PC-9 (cell line): ENCODE measurements at places on chromosomes 5 and 9.

- H3K27ac ChIP-seq = no peak overlapping the region
- no peak overlapping the region for H3K4me3 ChIP-seq
- H3K36me3 ChIP-seq = no peaks in the 10 kb centered on the region
- peaks cover 60% of the 10 kb centered on the region for H3K27me3 ChIP-seq
- no peaks in the 10 kb centered on the region for H3K4me1 ChIP-seq
- no peak for DNase-seq
Observed at GRCh38 chr9:134752471-134753168, 111.0 kb downstream of the COL5A1 start.

DNA sequence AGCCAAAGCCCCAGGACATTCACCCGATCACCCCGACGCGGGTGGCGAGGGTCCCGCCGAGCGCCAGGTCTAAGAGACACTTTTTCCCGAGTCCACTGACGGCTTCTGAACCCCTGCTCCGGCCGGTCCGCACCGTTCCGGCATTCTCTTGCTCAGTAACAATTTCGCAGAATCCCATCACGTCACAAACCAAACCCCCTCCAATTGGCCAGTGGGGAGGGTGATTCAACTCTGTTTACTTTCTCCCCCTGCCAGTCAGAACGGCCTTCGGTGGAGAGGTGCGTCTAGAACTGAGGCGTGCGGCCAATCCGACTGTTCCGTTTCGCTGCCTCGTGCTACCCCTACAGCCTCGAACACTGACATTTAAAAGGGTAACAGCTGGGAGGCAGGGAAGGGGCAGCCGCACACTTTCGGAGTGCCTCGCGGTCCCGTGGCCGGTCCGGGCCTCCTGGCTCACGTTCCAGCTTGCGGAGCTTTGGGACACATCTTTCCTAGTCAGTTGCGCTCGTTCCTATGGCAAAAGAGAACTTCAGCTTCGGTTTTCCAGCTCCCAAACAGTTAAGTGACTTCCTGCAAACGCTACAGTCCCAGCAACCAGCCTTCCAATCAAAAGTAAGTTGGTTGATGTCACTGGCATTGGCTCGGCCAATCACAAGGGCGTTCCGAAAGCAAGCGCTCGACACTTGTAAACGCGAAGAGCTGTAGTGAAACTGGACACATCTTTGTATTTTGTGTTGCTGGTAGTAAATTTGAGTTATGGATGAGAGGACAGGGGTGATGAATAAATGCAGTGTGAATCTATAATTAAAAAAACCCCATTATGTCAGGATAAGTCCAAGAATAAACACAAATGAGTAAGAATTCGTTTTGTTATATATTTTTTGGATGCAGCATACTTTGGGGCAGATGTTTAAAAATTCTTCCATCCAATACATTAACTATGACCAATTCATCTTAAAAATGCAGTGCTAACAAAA lies at the start of gene KLF9:
TSS of gene KLF9 (minus strand) at position 859 of the 977 bp plus-strand sequence. CDS start 1,294 bp downstream, outside the sequence.
- no peaks in the 10 kb centered on the region for H3K27me3 ChIP-seq
- H3K36me3 ChIP-seq = no peaks in the 10 kb centered on the region
- peaks cover 33% of the 10 kb centered on the region for H3K4me1 ChIP-seq
- peak within 1 kb of the TSS; percentile 62 for H3K27ac ChIP-seq
- DNase-seq = peak; percentile 80

GRCh38 chr5:5854087-5854486 lies 431.6 kb downstream of the ICE1 start:
- no peak overlapping the region for H3K27ac ChIP-seq
- H3K27me3 ChIP-seq = peaks cover 32% of the 10 kb centered on the region; the same call in 1 of the 2 replicates
- no peaks in the 10 kb centered on the region for H3K36me3 ChIP-seq

DNA sequence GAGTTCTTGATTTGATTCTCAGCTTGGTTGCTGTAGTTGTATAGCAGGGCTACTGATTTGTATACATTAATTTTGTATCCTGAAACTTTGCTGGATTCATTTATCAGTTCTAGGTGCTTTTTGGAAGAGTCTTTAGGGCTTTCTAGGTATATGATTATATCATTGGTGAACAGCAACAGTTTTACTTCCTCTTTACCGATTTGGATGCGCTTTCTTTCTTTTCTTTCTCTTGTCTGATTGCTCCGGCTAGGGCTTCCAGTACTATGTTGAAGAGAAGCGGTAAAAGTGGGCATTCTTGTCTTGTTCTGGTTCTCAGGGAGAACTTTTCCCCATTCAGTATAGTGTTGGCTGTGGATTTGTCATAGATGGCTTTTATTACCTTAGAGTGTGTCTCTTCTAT lies 158.9 kb downstream of the SAXO1 start:
- no peak overlapping the region for H3K27ac ChIP-seq
- H3K36me3 ChIP-seq = no peaks in the 10 kb centered on the region
- H3K4me3 ChIP-seq = no peak overlapping the region
- no peaks in the 10 kb centered on the region for H3K27me3 ChIP-seq

GRCh38 chr5:116476897-116477537 lies 97.6 kb downstream of the SEMA6A start:
- no peak overlapping the region for H3K4me3 ChIP-seq
- peaks cover 12% of the 10 kb centered on the region; the same call in 1 of the 2 replicates for H3K27me3 ChIP-seq
- no peaks in the 10 kb centered on the region for H3K4me1 ChIP-seq
- H3K27ac ChIP-seq = no peak overlapping the region

- DNase-seq = no peak
- no peaks in the 10 kb centered on the region for H3K4me1 ChIP-seq
- no peak overlapping the region for H3K4me3 ChIP-seq
- H3K27ac ChIP-seq = no peak overlapping the region
- no peaks in the 10 kb centered on the region for H3K27me3 ChIP-seq
Observed at GRCh38 chr9:86801246-86801645, 146.1 kb downstream of the GAS1 start.

GRCh38 chr5:105617436-105618215 lies 2053.1 kb downstream of the EFNA5 start:
- H3K36me3 ChIP-seq = no peaks in the 10 kb centered on the region
- DNase-seq = no peak
- no peak overlapping the region for H3K4me3 ChIP-seq
- H3K27ac ChIP-seq = no peak overlapping the region

DNA sequence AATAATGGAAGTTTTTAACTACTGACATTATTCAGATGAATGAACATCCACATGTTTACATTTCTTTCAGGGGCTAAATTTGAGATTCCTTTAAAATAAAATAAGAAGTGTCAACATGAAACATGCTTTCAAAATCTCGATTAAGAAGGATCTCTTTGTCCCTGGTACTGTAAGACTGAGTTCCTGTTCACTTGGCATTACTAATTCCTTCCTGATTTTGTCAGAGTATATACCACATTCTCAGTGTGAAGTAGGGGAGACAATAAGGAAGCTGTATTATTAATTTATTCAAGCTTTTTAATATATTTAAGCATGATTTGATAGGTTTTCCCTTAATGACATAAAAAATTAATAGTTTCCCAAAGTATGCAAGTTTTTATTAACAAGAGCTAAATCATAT lies 81.5 kb upstream of the GRHPR start:
- no peaks in the 10 kb centered on the region for H3K4me1 ChIP-seq
- no peaks in the 10 kb centered on the region for H3K27me3 ChIP-seq
- DNase-seq = no peak
- H3K4me3 ChIP-seq = no peak overlapping the region
- H3K36me3 ChIP-seq = no peaks in the 10 kb centered on the region

- H3K27ac ChIP-seq = no peak overlapping the region
- H3K27me3 ChIP-seq = peaks cover 3% of the 10 kb centered on the region; the same call in 1 of the 2 replicates
- H3K4me1 ChIP-seq = no peaks in the 10 kb centered on the region
- H3K4me3 ChIP-seq = no peak overlapping the region
- no peaks in the 10 kb centered on the region for H3K36me3 ChIP-seq
Observed at GRCh38 chr5:13529300-13529699, 415.2 kb downstream of the DNAH5 start.

DNA sequence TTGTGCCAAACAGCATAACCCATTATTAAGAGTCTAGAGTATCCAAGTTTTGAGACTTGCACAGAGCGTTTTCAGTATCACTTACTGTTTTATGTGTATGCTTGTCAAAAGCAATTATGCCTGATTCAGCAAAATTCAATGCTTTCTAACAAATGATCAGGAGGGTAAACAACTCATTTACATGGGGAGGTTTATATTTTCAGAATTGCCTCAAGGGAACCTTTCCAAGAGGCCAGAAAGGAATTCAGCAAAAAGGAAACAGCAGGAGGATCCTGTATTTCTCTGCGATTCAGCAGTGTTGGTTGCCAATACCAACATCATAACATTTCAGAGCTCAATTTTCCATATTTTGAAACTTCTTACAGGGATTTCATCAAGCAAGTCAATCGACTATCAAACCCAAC lies 69.3 kb upstream of the DAB2 start:
- H3K36me3 ChIP-seq = no peaks in the 10 kb centered on the region
- peaks cover 11% of the 10 kb centered on the region for H3K4me1 ChIP-seq
- no peak overlapping the region for H3K4me3 ChIP-seq
- DNase-seq = no peak

- H3K36me3 ChIP-seq = no peaks in the 10 kb centered on the region
- H3K4me3 ChIP-seq = no peak overlapping the region
- no peaks in the 10 kb centered on the region for H3K27me3 ChIP-seq
- H3K27ac ChIP-seq = no peak overlapping the region
Observed at GRCh38 chr9:101094686-101095085, 66.2 kb downstream of the PLPPR1 start.

GRCh38 chr9:109286571-109286977 lies 34.3 kb downstream of the EPB41L4B start:
- peak overlapping the region; percentile 61 for H3K27ac ChIP-seq
- H3K4me3 ChIP-seq = no peak overlapping the region
- no peaks in the 10 kb centered on the region for H3K36me3 ChIP-seq
- H3K4me1 ChIP-seq = peaks cover 32% of the 10 kb centered on the region

DNA sequence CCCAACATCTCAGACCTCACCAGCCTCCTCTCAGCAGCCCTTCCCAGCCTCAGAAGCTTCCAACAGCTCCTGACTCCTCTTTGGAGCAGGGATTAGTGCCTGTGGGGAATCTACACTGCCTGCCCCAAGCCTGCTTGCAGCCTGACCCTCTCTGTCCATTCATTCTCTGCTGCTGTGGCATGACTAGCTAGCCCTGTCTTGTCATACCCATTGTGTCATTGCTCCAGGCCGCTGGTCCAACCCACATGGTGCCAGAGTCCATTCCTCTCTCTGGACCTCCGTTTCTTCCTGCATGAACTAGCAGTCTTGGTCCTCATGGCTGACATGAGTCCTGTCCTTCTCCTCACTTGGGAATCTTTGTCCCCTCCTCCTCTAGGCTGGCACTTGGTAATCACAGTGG lies 12.8 kb upstream of the RXRA start:
- H3K27ac ChIP-seq = no peak overlapping the region
- H3K4me1 ChIP-seq = no peaks in the 10 kb centered on the region
- no peaks in the 10 kb centered on the region for H3K36me3 ChIP-seq

- peaks cover 13% of the 10 kb centered on the region for H3K4me1 ChIP-seq
- no peak overlapping the region for H3K4me3 ChIP-seq
- H3K36me3 ChIP-seq = peaks cover 7% of the 10 kb centered on the region; the same call in 1 of the 2 replicates
- DNase-seq = peak; percentile 7
Observed at GRCh38 chr5:176927562-176927961, 28.4 kb upstream of the HK3 start.

DNA sequence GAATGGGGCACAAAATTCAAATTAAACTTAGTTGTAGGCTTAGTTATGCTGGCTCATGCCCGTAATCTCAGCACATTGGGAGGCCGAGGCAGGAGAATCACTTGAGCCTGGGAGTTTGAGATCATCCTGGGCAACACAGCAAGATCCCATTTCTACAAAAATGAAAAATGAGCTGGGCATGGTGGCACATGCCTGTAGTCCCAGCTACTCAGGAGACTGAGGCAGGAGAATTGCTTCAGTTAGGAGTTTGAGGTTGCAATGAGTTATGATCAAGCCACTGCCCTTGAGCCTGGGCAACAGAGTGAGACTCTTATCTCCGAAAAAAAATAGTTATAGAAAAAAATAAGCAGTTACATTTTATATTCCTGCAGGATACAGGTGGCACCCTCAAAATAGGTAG lies 20.7 kb upstream of the GFPT2 start:
- no peak for DNase-seq
- no peaks in the 10 kb centered on the region for H3K36me3 ChIP-seq
- no peaks in the 10 kb centered on the region for H3K27me3 ChIP-seq
- no peak overlapping the region for H3K27ac ChIP-seq
- H3K4me1 ChIP-seq = no peaks in the 10 kb centered on the region

- no peak overlapping the region for H3K4me3 ChIP-seq
- DNase-seq = no peak
- H3K27ac ChIP-seq = no peak overlapping the region
- H3K27me3 ChIP-seq = no peaks in the 10 kb centered on the region
- H3K36me3 ChIP-seq = no peaks in the 10 kb centered on the region
Observed at GRCh38 chr9:87898151-87898550, 15.5 kb downstream of the SPATA31E1 start.

DNA sequence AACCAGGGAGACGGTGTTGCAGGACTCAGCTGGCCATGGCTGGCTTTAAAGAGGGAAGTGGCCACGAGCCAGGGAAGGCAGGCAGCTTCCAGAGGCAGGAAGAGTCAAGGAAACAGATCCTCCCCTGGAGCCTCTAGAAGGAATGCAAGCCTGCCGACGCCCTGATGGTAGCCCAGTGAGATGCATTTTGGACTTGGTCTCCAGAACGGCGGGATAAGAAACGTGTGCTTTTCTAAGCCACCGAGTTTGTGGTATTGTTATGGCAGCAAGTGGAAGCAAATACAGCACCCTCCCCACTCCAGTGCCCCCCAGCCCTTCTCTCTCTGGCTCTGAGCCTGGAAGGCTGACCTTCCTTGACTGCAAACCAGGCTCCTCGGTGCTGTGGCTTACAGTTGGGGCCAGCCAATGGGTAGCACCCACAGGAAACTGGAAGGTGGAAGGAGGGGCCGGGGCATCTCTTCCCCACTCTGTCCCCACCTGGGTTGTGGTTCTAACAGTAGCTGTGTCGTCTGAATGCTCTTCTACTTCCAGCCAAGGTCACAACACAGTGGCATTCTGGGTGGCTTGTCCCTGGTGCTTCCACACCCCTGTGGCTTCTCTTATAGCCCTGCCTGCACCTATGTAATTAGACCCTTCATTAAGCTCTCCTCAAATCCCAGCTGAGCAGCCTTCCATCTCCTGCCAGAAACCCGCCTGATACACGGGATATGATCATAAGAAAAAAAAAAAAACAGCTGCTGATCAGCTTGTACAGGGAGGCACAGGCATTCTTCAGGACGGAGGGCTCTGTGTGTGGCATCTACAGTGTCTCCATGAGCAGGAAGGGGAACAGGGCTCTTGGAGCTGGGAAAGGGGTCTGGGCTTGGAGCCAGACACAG lies 29.9 kb upstream of the UNC5A start:
- H3K36me3 ChIP-seq = no peaks in the 10 kb centered on the region
- no peak overlapping the region for H3K27ac ChIP-seq
- H3K4me1 ChIP-seq = peaks cover 10% of the 10 kb centered on the region
- no peaks in the 10 kb centered on the region for H3K27me3 ChIP-seq
- H3K4me3 ChIP-seq = no peak overlapping the region
- no peak for DNase-seq

DNA sequence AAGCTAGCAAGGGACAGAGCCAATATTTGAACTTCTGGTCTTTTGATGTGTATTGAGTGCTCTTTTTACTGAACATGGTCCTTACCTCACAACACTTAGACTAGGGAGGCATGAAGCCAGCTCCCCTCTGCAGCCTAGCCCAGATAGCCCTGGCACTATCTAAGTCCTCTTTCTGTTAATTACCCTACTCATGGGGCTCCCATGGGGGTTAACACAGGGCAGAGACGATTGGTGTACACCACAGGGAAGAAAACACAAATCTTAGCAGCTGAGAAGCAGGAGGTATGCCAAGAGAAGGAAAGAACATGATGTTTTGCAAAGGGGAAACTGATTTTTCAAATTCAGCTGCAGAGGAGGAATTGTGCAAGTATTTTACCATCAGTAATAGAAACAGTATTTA lies 383.8 kb downstream of the TMEM232 start:
- no peak for DNase-seq
- H3K27ac ChIP-seq = no peak overlapping the region
- H3K4me3 ChIP-seq = no peak overlapping the region
- no peaks in the 10 kb centered on the region for H3K27me3 ChIP-seq
- H3K36me3 ChIP-seq = no peaks in the 10 kb centered on the region
